Right renal cortex interstitium (tissue), 3 donors: ENCODE measurements at places on chromosomes 1 and 21.

GRCh38 chr1:30705698-30706097 is 17.7 kb downstream of the MATN1 start:
- no peak for DNase-seq

DNA sequence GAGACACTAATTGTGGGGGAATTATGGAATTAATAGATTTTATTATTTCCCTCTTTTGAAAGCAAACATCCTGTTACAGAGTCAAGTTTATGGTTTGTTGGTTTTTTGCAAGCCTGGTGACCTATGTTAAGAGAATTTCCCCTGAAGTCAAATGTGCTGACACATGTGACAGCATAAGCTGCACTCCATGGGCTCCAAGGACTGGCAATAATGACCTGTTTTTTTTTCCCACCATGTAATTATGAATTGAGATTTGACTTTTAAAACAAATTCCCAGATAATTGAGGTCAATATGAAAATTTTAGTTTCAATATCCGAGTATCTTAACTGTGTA is 242.5 kb upstream of the SGIP1 start:
- DNase-seq, result no peak

DNA sequence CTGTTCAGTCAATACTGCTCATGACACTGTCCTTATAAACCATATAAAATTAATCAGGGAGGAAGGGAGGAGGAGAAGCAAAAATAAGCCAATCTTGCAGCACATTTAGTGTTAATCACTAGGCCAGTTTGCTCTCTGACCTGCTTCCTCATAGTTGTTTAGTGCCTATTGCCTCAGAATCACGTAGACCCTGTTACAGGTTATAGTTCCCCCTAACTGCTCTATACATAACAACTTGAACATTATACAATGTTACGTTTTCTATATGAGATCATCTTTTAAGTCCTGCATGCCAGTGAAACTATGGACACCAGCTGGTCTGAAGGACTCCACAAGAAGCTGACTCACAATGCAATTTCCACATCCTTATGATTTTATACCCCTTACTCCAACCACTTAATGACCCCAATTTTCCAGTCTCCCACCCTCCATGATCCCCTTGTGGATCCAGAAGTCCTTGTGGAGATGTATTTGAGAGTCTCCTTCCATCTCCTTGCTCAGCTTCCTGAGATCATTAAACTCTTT is 34.9 kb upstream of the TACSTD2 start:
- no peak for DNase-seq

DNA sequence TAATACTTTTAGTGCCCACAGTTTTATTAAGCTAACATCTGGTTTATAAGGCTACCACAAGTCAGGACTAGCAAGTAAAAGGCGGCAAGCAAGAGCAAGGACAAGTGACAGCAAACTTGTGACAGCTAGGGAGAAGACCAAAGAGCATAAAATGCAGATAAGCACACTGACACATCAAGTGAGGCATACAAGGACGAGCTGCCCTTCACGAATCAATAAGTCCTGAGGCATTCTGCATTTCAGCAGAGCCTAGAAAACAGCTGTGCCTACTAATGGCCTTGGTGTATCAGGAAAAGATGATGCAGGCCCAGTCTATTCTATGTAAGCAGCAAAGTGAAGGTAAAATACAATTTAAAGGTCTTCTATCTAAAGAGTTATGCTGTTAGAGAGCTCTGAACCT is 74.8 kb downstream of the KRTAP19-8 start:
- DNase-seq, result no peak

DNA sequence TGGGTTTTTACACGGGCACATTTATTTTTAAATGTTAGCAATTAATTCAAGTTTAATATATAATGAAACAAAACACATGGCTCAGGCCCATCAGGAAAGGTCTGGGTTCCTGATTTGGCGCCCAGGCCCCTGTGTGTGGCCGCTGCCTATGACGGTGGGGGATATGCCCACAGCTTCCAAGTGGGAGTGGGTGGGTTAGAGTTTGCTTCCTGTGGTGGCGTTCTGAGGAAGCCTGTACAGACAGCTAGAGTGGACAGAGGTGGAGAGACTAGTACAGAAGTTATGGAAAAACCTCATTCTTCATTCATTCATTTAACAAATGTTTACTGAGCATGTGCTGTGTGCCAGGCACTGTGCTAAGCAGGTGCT is 22.4 kb upstream of the EPS8L3 start:
- DNase-seq, result no peak

DNA sequence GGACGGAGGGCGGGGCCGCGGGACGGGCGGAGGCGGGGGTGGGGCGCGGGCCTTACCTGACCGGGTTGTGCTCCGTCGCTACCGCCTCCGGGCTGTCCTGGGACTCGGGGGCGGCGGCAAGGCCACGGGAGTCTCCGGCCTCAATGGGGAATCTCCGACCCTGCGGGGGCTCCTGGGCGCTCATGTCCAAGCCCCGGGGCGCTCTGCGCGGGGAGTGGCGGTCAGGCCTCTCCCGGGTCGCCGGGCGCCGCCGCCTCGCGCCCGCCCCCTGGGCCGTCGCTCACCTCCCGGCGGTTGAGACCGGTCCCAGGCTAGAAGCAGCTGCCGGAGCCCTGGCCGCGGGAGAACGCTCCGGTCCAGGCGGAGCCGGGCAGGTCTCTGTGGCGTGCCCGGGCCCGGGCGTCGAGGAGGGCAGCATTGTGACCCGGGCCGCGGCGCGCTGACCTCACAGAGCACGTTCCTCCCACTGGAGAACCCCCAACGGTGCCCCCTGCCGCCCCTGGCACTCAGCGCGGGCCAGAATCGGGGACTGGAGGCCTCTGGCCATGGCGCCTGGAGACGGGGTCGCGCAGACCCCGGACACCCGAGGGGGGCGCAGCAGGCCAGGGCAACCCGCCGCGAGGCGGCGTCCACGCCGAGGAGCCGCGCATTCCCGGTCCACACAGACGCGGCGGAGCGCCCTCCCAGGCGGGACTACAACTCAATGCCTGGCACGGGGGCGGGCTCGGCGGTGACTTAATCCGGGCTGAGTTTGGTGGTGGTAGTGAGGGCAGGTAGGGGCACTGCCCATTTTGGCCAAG is 411 bp downstream of the FAM229A start:
- DNase-seq, result no peak

GRCh38 chr1:215482079-215482478 is 85.0 kb upstream of the KCTD3 start:
- DNase-seq, result no peak

DNA sequence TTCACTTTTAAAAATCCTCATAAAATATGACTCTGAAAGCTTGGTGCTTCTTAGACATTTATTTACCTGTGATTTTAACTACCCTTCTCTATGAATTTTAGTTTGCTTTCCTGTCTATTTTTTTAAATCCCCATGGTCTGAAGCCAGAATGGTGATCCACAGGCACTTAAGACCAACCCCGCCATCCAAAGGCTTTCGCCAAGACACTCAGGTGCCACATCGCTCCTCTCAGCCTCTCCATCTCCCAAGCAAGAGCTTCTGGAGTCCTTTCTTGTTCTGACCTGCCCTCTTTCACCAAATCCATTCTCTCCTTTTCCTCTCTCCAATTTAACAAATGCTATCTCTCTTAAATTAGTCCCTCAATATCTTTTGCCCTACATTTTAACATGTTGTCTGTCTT is 464.6 kb downstream of the PCP4 start:
- DNase-seq, result no peak

DNA sequence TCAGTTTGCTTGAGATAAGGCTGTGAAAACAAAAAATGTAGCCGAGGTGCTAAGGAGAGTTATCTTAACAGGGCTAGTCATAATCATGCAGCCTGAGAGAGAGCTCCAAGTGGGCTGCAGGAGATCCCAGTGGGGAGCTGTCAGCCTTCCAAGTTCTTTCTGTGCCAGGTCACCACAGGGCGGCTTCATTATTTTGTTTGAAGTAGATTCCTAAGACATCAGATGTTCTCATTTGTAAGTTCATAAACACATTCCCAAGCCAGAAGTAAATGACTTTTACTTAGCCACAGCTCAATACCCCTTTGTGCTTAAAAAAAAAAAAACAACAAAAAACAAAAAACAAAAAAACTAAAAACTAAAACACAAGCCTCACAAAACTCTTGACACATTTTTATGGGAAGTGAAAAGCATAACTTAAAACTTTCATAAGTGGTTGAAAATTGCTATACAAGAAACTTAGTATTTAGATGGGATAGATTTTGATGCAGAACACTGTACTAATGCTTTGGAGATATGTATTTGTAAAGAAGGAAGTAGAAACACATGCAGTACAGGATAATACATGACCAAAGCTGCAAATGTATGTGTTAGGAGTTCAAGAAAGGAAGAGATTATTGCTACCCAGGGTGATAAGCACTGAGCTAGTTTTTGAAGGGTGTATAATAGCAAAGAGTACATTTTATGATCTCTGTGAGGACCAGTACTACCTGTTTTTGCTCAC is 8.6 kb downstream of the CDC14A start:
- DNase-seq, result no peak

DNA sequence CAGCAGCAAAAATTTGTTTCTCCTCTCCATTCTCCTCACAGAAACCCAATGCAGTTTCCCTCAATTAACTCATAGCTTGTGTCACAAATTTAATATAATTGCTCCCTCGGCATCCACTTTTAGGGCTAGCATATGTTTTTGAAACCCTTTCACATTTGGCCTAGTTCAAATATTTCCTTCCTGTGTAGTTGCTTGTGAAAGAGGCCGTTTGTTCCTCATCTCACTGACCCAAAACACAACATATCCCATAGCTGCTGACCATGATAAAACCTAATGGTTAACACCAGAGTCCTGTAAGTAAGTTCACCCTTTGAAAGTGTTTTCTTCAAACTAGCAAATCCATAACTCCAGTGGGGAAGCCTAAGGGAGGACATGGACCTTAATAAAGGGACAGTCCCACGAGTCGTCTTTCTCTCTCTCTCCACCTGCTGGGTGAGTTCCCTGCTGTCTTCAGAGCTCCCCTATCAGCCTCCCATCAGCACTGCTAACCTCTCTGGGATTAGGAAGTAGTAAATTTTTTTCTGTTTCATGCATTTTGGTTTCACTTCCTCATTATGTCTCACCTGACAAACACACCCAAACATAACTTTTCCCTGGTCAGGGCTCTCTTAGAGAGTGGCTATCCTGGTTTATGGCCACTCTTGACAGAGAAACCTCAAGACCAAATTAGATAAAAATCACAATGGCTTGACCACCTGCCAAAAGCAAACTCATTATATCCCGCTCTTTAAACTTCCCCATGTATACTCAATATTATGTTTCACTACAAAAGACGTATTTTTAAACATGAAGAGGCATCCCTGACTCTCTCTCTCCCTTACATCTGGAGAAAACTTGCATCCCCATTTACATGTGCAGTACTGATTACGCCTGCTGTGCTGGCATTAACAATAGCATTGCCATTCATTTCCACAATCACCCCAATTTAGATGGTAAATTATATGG is 177.7 kb upstream of the HP1BP3 start:
- no peak for DNase-seq

GRCh38 chr1:7298749-7299151 is 472.3 kb upstream of the VAMP3 start:
- no peak for DNase-seq

- DNase-seq, result no peak
Observed at GRCh38 chr1:172269084-172269483, 151.4 kb upstream of the C1orf105 start.

- no peak for DNase-seq
Observed at GRCh38 chr1:150236614-150237100, 745 bp upstream of the ANP32E start.

GRCh38 chr1:230820568-230820967 is 47.8 kb downstream of the C1orf198 start:
- DNase-seq, result no peak

- no peak for DNase-seq
Observed at GRCh38 chr1:240474133-240474614, 137.8 kb downstream of the GREM2 start.

DNA sequence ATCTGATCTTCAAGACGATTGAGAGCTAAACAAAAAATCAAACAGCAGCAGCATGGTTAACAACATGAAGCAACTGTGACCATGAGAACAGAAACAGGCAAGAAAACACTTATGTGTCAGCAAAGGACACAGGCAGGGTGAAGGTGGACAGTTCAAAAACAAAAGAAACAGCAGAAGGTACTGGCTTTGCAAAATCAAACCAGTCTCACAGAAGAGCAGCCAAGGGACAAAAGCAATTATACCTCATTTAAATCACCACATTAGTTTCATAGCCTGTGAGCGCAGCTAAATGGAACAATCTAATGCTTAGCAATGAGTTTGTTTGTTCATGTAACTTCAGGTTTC is 59.1 kb downstream of the CAPN2 start:
- DNase-seq, result no peak

DNA sequence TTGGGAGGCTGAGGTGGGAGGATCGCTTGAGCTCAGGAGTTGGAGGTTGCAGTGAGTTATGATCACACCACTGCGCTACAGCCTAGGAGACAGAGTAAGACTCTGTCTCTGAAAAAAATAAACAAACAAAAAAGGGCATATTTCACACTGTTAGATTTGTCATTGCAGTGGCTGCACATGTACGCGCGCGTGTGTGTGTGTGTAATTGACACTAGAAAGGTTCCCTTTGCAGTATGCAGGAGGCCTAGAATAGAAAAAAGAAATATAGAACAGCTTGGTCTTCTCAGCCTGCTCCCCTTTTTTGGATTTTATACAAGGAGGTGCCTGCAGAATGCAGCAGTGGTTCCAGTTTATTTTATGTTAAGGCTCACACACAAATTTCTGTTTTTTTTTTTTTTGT is 8.6 kb downstream of the MACO1 start:
- DNase-seq, result no peak
